ENCODE measurements at places on chromosomes 5 and 9.

- DNase-seq, result peak; percentile 44
These were observed 35.0 kb downstream of the RASGEF1C start for GRCh38 chr5:180173875-180174586.

DNA sequence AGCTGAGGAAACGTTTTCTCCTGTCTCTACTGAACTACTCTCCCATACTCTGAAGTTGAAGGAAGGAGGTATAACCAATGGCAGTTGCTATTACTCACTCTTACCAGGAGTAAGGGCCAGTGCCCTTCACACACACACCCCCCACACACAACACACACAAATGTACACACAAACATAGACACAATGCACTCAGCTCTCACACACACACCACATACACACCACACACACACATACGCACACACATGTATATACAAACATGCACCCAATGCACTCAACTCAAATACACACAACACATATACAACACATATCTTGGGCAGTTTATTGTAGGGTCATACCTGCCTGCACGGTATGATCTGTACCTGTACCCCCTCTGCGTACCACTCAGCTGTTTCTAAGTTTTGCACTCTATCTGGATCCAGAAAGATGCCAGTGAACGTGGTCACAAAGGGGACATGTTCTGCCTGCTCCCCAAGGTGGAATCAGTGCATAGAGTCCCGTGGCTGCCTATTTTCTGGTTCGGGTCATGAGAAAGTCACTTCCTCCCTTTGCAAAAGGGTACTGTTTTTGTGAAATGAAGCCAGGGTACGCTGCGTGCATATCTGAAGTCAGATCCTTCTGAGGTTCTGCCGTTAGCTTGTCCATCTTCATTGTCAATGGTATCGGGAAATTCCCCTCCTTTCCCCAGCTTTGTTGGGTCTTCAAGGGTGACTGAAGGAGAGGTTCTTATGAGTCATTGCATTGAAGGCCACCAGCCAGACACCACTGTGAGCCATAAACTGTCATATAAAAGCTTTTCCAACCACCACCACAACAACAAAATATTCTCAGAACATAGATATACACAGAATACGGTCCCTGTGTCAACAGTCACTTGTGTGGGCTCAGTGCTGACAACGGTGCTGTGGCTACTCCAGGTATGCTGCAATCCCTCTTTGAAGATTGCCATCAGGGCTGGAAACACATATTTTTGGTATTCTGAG, 131.9 kb downstream of the UGCG start:
- no peak for DNase-seq

GRCh38 chr9:85876628-85877027, 64.3 kb upstream of the NAA35 start:
- peak; percentile 80 for DNase-seq

- DNase-seq, result peak; percentile 88
These were observed 39.2 kb downstream of the TLE4 start for GRCh38 chr9:79610791-79611614.

- DNase-seq, result no peak
These were observed 130.2 kb upstream of the ELL2 start for GRCh38 chr5:96091874-96092273.

DNA sequence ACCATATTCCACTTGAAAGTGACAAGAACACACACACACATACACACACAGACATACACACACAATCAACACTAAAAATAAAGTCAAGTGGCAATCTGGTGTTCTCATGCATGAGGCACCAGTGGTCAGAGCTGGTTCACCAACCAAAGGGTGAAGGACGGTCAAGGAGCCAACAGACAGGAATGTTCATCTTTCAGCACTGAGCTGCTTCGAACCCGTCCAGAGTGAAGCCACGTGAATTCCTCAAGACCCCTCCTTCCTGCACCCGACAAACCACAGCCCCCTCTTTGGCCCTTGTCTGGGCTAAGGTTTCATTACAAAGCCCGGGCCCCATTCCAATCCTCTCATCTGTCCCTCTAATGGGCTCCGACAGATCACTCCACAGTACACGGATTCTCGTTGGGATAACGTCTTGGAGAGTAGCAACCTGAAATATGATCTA, 84.5 kb upstream of the SMIM23 start:
- DNase-seq, result no peak

- DNase-seq, result peak; percentile 66
These were observed 1.9 kb downstream of the LPAR1 start for GRCh38 chr9:111036429-111036789.

- no peak for DNase-seq
These were observed 1.8 kb upstream of the CCL28 start for GRCh38 chr5:43413966-43414365.

DNA sequence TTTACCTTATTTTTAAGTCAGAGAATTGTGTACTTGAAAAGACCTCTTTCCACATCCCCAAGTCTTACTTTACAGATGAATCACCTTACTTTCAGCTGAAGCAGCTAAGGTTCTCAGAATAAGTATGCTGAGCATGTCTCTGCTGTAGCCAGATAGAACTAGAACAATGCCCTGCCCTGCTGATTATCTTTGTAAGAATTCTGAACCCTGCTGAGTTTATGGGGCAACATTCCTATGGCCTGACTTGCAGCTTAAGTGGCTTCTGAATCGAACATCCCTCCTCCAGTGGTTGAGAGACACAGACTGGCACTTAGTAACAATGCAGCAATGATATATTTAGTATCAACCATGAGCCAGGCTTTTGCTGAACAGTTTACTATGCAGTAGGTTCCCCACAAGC, 592.0 kb upstream of the WWC1 start:
- DNase-seq, result peak; percentile 89

All from fibroblast of villous mesenchyme (primary cell).